ENCODE measurements at places on chromosomes 4 and X.
A peak's percentile ranks its signal among the peaks of the same experiment; 100 is the strongest.

- H3K27me3 ChIP-seq = no peaks in the 10 kb centered on the region
- peaks cover 3% of the 10 kb centered on the region for H3K4me1 ChIP-seq
- no peak overlapping the region for H3K27ac ChIP-seq
- H3K36me3 ChIP-seq = no peaks in the 10 kb centered on the region
- DNase-seq = no peak
- H3K4me3 ChIP-seq = no peak overlapping the region
Measured at GRCh38 chrX:21959362-21960051, 19.0 kb downstream of the SMS start.

GRCh38 chr4:183659872-183660242 lies 764 bp downstream of the TRAPPC11 start:
- H3K27me3 ChIP-seq = no peaks in the 10 kb centered on the region
- H3K4me1 ChIP-seq = no peaks in the 10 kb centered on the region
- no peak overlapping the region for H3K27ac ChIP-seq
- no peaks in the 10 kb centered on the region for H3K36me3 ChIP-seq
- DNase-seq = no peak

- H3K4me3 ChIP-seq = no peak overlapping the region
- H3K4me1 ChIP-seq = no peaks in the 10 kb centered on the region
Measured at GRCh38 chrX:13786048-13786447, 30.8 kb downstream of the GPM6B start.

- H3K36me3 ChIP-seq = no peaks in the 10 kb centered on the region
- no peak overlapping the region for H3K27ac ChIP-seq
- DNase-seq = no peak
Measured at GRCh38 chrX:40471965-40472648, 108.7 kb upstream of the ATP6AP2 start.

- no peak overlapping the region for H3K27ac ChIP-seq
- peaks cover 13% of the 10 kb centered on the region for H3K36me3 ChIP-seq
- DNase-seq = no peak
- no peaks in the 10 kb centered on the region for H3K4me1 ChIP-seq
- no peaks in the 10 kb centered on the region for H3K27me3 ChIP-seq
Measured at GRCh38 chrX:131779306-131779705, 235.4 kb downstream of the OR13H1 start.

DNA sequence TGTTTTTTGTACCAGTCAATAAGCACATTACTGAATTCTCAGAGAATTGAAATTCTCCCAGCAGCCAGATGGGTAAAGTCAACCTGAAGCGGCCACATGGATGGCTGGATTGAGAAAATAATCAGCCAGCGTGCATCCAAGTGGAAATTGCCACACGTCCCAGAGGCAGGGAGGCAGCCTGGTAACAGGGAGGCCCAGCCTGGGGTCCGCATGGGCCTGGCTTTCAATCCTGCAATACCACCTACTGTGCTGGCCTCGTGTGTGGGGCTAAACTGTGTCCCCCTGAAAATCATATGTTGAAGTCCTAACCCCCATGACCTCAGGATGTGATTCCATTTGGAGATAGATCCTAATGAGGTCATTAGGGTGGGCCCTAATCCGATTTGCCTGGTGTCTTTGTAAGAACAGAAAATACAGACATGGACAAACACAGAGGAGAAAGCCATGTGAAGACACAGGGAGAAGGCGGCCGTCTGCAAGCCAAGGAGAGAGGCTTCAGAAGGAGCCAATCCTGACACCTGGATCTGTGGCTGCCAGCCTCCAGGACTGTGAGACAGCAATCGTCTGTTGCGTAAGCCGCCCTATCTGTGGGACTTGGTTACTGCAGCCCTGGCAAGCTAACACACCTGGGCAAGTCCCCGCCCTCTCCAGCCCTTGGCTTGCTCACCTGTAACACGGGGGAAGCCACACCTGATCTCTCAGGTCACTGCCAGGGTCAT lies 90.3 kb downstream of the JAKMIP1 start:
- DNase-seq = peak; percentile 72
- H3K36me3 ChIP-seq = no peaks in the 10 kb centered on the region
- H3K4me1 ChIP-seq = peaks cover 5% of the 10 kb centered on the region

DNA sequence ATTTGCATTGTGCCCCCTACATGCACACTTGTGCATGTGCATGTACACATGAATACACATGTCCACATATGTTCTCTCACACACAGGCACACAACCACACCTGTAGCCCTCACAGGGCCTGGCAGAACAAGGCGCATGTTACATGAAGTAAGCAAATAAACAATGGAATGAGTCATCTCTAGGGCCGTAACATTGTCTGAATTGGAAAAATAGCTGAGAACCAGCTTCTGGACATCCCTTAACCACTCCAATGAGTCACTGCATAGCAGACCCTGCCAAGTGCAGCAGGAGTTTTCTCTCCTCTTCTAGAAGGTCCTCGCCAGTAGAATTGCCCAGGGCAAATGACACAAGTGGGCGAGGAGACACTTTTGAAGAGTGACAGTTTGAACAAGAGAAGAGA lies 66.1 kb downstream of the MAGEA10 start:
- H3K36me3 ChIP-seq = no peaks in the 10 kb centered on the region
- H3K4me1 ChIP-seq = no peaks in the 10 kb centered on the region
- no peak overlapping the region for H3K4me3 ChIP-seq

All from iPS DF 6.9 (cell line).